ENCODE measurements at places on chromosomes 4 and X. TPM values are rescaled to one million over a fixed set of nuclear protein-coding genes. Genes with fewer than 3 reads are reported as not detected.
A peak's percentile ranks its signal among the peaks of the same experiment; 100 is the strongest.

Gene MAGEA12
- not detected for total RNA-seq

Gene HSFX1
- total RNA-seq = 4.9 TPM

Gene PDK3
- total RNA-seq = 14.8 TPM

DNA sequence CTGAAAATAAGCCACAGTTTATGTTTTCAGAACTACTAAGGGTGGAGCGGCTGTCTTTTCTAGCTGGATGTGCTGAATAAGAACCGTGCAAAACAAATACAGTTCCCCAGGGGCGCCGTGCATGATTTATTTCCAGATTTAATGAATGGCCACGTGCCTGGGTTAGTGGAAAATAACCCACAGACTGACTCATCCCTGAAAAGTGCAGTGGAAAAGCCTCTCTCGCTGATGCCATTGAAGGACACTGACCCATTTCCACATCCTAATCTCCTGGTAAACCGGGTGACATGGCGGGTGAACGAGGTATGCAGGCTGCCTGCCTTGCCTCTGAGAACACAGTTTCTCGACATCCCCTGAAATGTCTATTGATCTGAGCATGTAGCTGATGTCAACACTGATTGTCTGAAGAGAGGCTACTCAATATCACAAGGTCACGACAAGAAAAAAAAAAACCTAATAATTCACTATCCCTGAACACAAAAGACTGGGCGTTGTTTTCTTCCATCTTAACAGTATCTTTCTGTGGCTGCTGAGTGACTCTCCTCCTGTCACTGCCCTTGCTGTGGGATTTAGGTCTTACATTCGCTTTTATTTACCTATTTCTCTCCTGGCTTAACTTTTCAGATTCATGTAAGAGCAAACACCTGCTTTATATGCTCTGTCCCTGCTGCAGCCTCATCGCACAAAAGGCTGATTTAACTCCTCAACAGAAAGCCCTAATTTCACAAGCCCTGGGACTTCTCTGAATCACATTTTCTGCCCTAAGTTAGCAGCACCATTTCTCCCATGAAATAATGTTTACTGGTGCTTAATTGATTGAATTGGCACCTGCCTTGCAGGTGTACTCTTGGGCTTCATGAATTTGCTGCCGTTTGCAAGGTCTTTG, 76.9 kb upstream of the SCOC start:
- peaks cover 6% of the 10 kb centered on the region for H3K4me1 ChIP-seq
- peak overlapping the region; percentile 4 for H3K4me3 ChIP-seq
- peak; percentile 65 for DNase-seq
- H3K27me3 ChIP-seq = no peaks in the 10 kb centered on the region

DNA sequence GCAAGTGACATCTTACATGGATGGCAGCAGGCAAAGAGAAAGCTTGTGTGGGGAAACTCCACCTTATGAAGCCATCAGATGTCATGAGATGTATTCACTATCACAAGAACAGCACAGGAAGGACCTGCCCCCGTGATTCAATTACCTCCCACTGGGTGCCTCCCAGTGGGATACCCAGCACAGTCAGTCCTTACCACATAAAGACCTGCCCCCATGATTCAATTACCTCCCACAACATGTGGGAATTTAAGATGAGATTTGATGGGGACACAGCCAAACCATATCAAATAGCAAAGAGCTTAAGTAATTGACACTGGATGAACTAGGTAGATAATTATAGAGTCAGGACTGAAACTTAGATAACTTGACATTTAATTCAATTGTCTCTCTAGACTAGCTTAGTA, 85.6 kb downstream of the SLIT2 start:
- H3K27ac ChIP-seq = no peak overlapping the region
- H3K36me3 ChIP-seq = no peaks in the 10 kb centered on the region
- no peaks in the 10 kb centered on the region for H3K27me3 ChIP-seq
- no peaks in the 10 kb centered on the region for H3K4me1 ChIP-seq

GRCh38 chr4:76035141-76035540, 729 bp downstream of the CXCL11 start:
- H3K4me3 ChIP-seq = no peak overlapping the region
- DNase-seq = no peak
- H3K4me1 ChIP-seq = no peaks in the 10 kb centered on the region
- H3K36me3 ChIP-seq = no peaks in the 10 kb centered on the region

DNA sequence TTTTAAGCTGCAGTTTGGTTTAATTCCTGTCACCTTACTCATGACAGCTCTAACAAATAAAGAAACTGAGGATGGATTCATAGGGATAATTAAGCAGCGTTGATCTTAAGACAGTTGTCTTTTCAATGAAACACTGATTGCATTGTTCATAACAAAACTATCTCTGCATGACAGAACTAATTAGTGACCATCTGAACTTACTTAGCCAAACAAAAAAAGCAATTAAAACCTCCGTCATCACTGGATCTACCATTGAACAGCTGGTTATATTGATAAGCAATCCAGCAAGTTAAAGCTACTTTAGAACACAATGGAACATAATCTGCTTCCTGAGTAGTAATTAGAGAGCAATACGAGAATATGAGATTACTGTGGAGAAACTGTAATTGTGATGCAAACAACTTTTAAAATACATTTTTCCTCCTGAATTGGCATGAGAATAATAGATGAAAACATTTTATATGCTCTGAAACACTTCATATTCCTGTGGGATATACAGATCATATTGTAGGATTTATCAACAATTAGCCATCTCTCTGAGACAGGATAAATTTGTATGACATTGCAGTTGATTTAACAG, 2576.8 kb downstream of the PCDH7 start:
- H3K4me1 ChIP-seq = no peaks in the 10 kb centered on the region
- no peak for DNase-seq
- H3K27me3 ChIP-seq = no peaks in the 10 kb centered on the region
- H3K27ac ChIP-seq = no peak overlapping the region

DNA sequence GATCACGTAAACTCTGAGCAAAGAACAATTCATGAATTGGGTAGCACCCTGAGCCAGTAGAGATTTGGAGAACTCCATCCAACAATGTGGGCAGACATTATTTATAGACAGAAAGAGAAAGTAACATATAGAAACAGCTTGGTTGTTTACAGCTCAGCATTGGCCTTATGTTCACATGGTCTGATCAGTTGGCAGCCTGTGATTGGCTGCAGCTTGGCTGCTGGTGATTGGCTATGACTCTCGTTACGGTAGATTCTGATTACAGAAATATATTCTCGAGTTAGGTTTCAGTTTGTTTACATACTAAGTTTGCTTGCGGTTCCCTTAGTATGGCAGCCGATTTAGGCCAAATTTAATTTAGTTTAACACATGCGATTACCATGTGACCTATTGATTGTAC, 663.4 kb downstream of the RAPGEF2 start:
- H3K4me3 ChIP-seq = no peak overlapping the region
- H3K27me3 ChIP-seq = no peaks in the 10 kb centered on the region
- H3K36me3 ChIP-seq = no peaks in the 10 kb centered on the region
- H3K27ac ChIP-seq = no peak overlapping the region
- no peak for DNase-seq
- no peaks in the 10 kb centered on the region for H3K4me1 ChIP-seq

DNA sequence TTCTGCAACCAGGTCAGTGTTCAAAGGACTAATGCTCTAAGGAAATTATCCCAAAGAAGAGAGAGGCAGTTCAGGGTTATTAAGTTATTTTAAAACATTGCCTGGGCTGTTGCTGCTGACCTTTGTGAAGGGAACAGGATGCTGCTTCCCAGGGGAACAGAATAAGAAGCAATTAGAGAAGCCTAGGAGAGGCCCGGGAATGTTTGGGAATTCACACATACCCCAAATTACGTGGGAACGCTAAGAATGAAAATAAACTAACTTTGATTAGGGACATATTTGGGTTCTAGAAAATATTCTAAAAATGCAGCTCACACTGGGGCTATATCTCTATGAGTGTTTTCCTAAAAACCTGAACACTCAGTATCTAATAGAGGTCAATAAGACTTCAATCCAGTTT, 243.1 kb upstream of the FTHL17 start:
- no peaks in the 10 kb centered on the region for H3K27me3 ChIP-seq
- no peak for DNase-seq
- no peak overlapping the region for H3K27ac ChIP-seq
- no peak overlapping the region for H3K4me3 ChIP-seq
- H3K36me3 ChIP-seq = no peaks in the 10 kb centered on the region

GRCh38 chr4:112185334-112185733, 40.1 kb downstream of the FAM241A start:
- H3K4me3 ChIP-seq = no peak overlapping the region
- H3K36me3 ChIP-seq = no peaks in the 10 kb centered on the region
- H3K27ac ChIP-seq = no peak overlapping the region
- no peaks in the 10 kb centered on the region for H3K4me1 ChIP-seq
- no peak for DNase-seq

- H3K36me3 ChIP-seq = no peaks in the 10 kb centered on the region
- no peak for DNase-seq
- H3K4me1 ChIP-seq = no peaks in the 10 kb centered on the region
- H3K27me3 ChIP-seq = no peaks in the 10 kb centered on the region
Observed at GRCh38 chr4:14155803-14156202, 528.3 kb upstream of the BOD1L1 start.

- no peak for DNase-seq
- peak overlapping the region; percentile 15 for H3K4me3 ChIP-seq
- peaks cover 29% of the 10 kb centered on the region for H3K4me1 ChIP-seq
- H3K27ac ChIP-seq = no peak overlapping the region
- no peaks in the 10 kb centered on the region for H3K36me3 ChIP-seq
- no peaks in the 10 kb centered on the region for H3K27me3 ChIP-seq
Observed at GRCh38 chr4:119031218-119031617, 104.4 kb upstream of the MYOZ2 start.

DNA sequence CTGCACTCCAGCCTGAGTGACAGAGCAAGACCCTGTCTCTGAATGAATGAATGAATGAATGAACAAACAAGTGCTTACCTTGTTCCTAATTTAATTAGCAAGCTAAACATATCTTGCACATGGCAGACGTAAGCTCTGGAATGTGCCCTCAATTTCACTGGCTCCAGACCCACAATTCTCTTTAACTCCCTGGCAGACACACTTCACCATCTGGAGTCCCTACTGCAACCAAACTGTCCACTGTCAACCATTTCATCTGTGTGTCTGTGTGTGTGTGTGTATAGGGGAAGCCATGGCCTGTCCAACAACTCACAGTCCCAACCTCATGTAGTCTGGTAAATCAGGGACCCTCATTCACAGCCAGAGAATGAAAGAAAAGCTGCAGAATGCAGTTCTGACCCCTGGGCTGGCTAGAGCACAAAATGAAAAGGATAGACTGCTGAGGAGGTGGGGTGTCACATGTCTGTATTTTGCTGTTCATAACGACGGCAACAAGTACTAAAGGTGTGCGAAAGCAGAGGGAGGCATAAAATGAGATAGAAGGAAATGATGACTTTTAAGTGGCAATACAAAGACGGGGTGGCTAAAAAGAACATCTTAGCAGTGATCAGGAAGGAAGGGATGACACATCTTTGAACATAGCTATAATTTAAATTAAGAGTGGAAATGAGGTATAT, 114.1 kb downstream of the TSPAN5 start:
- no peaks in the 10 kb centered on the region for H3K36me3 ChIP-seq
- H3K27me3 ChIP-seq = no peaks in the 10 kb centered on the region
- peak overlapping the region; percentile 3 for H3K27ac ChIP-seq
- peaks cover 20% of the 10 kb centered on the region for H3K4me1 ChIP-seq
- H3K4me3 ChIP-seq = no peak overlapping the region

GRCh38 chr4:77818602-77819403, at the start of gene CNOT6L:
Gene CNOT6L, minus strand, starts transcription at chr4:77819368. Its CDS starts 60 bp downstream, at chr4:77819308.
- H3K36me3 ChIP-seq = no peaks in the 10 kb centered on the region
- H3K4me3 ChIP-seq = peak within 1 kb of the TSS; percentile 90
- H3K27ac ChIP-seq = peak within 1 kb of the TSS; percentile 98
- H3K4me1 ChIP-seq = peaks cover 9% of the 10 kb centered on the region

Data from ovary (tissue), 10 donors.